Fibroblast of skin of back (primary cell): ENCODE measurements at places on chromosomes 6 and 20.
A peak's percentile ranks its signal among the peaks of the same experiment; 100 is the strongest.

- DNase-seq, result peak; percentile 68
Observed at GRCh38 chr6:85865420-85866369, 223.0 kb upstream of the SYNCRIP start.

GRCh38 chr6:43221046-43221972, 8.0 kb downstream of the DNPH1 start:
- DNase-seq, result no peak

DNA sequence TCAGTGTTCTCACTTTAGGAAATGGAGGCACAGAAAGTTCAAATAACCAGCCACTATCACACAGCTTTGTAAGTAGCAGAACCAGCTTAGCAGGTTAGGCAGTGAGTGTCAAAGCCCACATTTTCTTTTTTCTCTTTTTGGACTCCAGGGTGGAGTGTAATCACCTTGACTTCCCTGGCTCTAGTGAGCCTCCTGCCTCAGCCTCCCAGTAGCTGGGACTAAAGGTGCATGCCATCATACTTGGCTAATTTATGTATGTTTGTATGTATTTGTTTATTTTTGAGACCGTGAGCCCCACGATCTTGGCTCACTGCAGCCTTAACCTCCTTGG, 7.8 kb upstream of the NCOA3 start:
- DNase-seq, result no peak

DNA sequence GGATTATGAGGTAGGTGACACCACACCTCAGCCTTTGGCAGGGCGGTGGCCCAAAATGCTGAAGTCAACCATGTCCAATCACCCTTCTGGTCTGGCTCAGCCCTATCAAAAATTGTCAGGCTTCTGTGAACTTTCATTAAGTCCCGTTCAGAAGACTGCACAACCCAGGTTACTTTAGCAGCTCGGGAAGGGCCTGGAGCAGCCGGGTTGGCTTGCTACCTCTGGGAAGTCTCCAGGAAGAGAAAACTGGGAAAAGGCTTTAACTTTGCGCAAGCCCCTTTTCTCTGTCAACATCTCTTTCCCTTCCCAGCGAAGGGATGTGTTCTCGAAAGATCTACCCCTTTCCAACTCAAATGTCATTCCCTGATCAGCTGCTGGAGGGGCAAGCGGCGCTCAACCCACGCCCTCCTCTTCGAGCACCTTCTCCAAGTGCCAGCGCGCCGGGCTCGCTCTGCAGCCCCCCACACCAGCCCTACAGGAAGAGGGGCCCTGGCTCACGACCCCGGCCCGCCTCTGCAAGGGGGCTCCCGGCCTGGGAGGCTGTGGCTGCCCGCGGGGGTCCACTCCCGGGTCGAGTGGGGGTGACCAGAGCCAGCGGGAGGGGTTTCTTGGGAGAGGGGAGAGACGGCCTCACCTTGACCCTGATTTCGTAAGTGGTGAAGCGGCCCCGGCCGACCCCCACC, 573 bp downstream of the SNX3 start:
- DNase-seq, result peak; percentile 36

DNA sequence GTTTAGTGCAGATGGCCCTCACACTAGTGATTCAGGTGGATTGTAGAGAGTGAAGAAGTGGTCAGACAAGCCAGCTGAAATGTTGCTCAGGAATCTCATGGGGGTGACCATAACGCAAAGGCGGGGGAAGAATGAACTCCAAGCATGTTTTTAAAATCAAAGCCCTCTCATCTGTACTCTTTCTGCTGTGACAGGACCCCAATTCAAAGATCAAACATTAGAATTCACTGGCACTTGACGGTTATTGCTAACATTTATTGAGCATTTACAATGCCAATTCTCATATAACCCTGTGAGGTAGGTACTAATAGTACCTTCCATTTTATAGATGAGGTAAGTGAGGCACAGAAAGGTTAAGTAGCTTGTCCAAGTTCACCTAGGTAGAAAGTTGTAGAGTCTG, 15.7 kb downstream of the ABRACL start:
- DNase-seq, result no peak

- DNase-seq, result no peak
Observed at GRCh38 chr6:35850208-35850607, 45.1 kb downstream of the LHFPL5 start.

GRCh38 chr6:101845621-101846020, 452.1 kb downstream of the GRIK2 start:
- DNase-seq, result no peak

- no peak for DNase-seq
Observed at GRCh38 chr20:61580958-61581824, 329.1 kb downstream of the CDH4 start.

DNA sequence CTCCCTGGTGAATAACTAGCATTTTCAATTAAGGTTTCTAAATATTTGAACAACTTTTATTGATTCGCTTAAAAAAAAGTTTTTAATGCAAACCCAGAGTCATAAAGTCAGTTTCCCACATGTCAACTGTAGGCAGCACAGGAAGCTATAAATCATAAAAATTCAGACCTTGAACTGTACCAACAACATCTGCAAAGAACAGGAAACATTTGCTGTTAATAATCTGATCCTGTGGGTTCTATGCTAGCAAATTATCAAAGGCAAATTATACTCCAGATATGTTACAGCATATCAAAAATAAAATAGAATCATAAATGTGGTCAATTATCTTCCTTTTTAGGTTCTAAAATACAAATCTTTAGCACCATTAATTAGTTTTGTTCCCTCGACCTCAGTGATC, 16.6 kb upstream of the MAP7 start:
- no peak for DNase-seq

DNA sequence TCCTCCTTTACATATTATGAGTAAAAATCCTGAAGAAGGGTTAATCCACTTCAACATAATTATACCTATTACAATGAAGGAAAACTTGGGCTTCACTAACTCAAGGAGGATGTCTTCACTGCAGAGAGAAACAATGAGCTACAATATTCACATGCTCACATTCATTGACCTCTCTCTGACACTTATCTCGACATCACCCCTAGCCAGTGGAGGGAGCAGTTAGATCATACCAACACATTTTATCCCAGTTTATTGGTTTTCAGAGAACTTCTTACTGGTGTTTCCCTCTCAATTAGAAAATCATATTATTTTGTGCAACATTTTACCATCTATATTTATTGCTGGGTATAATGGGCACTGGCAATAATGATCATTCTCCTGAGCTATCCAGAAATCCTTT, 646.5 kb downstream of the TENT5A start:
- peak; percentile 18 for DNase-seq

DNA sequence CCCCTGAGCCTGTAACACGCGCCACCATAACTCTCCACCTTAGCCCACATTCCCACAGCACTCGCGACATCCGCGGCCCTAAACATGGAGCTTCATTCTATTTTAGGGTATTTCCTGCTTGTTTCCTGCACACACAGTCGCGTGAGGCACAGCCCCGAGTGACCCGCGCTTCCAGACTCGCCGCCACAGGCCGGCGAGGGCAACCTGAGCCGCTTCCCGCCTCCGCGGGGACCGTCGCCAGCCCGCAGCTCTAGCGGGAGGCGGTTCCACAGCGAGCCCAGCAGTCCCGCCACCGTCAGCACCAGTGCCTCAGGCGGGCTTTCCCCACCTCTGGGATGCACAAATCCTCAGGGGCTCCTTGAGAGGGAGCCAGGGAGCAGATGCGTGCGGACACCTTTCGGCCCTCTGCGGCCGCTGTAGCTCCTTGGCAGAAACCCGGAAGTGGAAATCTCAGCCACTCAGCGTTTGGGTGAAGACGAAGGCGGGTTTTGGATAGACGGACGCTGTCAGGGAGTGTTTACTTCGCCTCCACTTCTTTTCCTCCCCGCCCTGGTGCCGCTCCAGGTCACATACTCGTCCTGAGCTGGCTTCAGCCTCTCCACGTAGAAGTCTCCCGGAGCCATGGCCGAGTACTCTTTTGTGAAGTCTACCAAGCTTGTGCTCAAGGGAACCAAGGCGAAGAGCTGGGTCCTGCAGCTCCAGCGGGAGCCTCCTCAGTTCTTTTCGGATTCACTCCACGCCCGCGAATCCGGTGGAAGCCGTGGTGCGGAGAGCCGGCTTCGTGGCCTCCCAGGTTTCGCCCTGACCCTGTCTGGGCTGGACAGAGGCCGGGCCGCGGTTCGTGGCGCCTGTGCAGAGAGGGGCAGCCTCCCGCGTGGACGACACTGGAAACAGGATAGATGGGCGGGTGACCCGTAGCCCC, 2177.4 kb upstream of the DEFB115 start:
- no peak for DNase-seq

DNA sequence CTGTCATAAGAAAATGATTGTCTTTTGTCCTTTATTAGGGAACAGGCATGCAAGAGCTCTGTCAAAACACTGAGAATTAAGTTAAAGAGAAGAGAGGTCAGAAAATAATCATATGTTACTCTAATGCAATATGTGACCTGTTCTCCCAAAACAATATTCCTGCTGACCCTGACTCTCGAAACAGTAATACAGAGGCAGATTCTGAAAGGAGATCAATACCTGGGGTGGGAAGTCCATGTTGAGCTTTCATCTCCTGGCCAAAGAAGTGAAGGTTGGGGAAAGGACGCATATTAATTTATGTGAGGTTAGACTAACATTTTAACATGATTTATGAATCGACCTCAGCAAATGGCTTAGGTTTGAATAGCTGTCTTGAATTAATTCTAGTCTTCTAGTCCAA, 243.0 kb downstream of the PTPRK start:
- DNase-seq, result no peak

DNA sequence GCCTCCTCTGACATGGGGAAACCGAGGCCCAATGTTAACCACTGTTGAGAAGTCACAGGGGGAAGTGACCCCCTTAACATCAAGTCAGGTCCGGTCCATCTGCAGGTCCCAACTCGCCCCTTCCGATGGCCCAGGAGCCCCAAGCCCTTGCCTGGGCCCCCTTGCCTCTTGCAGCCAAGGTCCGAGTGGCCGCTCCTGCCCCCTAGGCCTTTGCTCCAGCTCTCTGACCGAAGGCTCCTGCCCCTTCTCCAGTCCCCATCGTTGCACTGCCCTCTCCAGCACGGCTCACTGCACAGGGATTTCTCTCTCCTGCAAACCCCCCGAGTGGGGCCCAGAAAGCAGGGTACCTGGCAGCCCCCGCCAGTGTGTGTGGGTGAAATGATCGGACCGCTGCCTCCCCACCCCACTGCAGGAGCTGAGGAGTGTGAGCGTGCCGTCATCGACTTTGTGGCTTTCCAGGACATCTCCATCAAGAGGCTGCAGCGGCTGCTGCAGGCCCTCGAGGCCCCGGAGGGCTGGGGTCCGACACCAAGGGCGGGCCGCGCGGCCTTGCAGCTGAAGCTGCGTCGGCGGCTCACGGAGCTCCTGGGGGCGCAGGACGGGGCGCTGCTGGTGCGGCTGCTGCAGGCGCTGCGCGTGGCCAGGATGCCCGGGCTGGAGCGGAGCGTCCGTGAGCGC, 1.6 kb downstream of the TNFRSF6B start:
- no peak for DNase-seq

DNA sequence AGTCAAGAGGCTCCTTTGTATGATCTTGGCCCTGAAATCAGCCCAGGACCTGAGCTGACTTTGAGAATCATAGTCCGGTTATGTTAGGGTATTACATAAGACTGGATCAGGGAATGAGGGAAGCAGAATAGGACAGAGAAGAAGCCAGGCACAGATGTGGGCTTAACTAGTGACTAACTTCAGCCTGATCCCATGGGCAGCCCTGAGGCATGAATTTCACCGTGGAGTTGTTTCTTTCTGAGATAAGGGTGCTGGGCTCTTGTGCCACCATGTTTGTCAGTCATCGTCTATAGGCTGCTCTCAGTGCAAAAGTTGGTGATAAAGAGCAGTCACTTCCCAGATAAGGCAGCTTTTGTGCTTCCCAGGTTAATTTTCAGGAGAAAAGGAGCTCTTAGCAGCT, 544.7 kb upstream of the SPTLC3 start:
- no peak for DNase-seq

- peak; percentile 46 for DNase-seq
Observed at GRCh38 chr6:13522656-13523055, 35.3 kb upstream of the GFOD1 start.

- DNase-seq, result peak; percentile 36
Observed at GRCh38 chr6:119348748-119349360, 707 bp downstream of the MAN1A1 start.

- no peak for DNase-seq
Observed at GRCh38 chr20:62217913-62218773, 1.9 kb downstream of the HRH3 start.

- DNase-seq, result no peak
Observed at GRCh38 chr6:145352382-145353080, 382.8 kb downstream of the EPM2A start.

DNA sequence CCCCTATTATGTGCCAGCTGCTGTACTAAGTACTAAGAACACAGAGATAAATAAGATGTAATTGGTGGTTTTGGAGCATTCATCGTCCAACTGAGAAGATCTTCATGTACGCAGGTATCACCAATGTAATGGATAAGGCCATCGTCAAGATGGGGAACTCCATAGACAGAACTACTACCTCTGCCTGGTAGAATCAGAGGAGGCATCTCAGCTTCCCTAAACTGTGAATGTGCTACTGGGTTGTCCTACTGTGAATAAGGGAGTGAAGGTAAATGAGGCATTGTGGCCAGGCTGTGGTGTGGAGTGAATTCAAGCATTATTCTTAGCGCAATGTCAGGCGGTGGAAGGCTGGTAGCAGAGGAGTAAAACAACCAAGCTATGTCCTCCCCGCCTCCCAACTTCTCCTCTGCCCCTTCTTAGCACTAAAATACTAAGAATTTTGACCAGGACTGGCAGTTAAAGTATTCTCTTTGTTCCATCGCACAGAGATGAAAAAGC, 68.2 kb downstream of the TBC1D7 start:
- DNase-seq, result no peak

DNA sequence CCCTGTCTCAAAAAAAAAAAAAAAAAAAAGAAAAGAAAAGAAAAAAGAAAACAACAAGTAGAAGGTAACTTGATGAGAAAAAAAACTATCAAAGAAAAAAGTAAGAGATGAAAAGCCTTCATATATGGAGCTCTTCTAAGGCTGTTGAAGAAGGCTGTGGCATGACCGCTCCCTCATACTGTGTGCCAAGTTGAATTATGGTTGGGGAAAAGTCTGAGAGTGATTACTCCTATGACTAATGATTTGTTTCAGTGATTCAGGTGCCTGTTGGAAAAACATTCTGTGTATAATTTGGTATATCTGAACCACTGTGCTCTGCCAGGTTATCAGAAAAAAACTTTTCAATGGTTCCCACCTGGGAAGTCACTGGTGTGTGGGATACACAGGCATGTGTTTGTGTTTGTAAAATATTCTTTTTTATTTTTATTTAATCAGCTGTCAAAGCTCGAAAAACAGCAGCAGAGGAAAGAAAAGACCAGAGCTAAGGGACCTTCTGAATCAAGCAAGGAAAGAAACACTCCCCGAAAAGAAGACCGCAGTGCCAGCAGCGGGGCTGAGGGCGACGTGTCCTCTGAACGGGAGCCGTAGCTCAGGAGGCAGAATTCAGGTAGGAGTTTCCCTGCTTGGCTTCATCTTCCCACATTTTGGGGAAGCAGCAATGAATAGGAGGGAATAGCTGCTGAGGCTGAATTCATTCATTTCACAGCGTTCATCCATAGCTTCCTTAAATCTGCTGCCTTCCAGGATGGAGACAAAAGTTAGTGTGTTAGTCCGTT, 69.7 kb upstream of the SCP2D1 start:
- DNase-seq, result no peak

DNA sequence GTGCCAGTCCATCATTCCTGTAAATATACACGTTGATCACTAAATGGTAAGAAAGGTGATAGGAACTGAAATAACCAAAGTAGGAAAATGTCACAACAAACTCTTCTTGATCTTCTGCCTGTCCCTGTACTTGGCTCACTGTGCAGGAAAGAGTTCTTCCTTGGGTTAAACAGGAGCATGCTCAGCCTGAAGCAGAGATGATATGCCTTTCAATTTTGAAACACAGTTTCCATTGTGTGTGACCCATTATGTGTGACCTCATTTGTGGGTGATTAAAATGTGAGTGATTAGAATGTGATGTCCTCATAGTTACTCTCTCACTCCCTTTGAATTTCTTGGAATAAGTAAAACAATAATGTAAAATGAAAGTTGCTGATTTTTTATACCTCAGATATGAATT, 427.2 kb upstream of the AGPAT4 start:
- no peak for DNase-seq
